ENCODE measurements at places on chromosomes 7 and 10. TPM values are rescaled to one million over a fixed set of nuclear protein-coding genes. Genes with fewer than 3 reads are reported as not detected.

The IGF2BP3 gene
- total RNA-seq: 2.3 TPM

The GPR26 gene
- total RNA-seq: not detected

The GIGYF1 gene
- total RNA-seq: 18.5 TPM

The LRRC27 gene
- 6.5 TPM for total RNA-seq

The C10orf143 gene
- total RNA-seq: 2.6 TPM

The MICU1 gene
- 21.9 TPM for total RNA-seq

Data from omental fat pad (tissue), 4 donors.